Activated CD8-positive, alpha-beta T cell treated with anti-CD3 and anti-CD28 coated beads for 36 hours (primary cell): ENCODE measurements at places on chromosomes 3 and 15. TPM values are rescaled to one million over a fixed set of nuclear protein-coding genes. Genes with fewer than 3 reads are reported as not detected.
A peak's percentile ranks its signal among the peaks of the same experiment; 100 is the strongest.

Gene RYK
- total RNA-seq = 21.9 TPM

Gene CACNA2D3
- not detected for total RNA-seq

Gene KLF15
- not detected for total RNA-seq

Gene PLA2G4B
- 4.2 TPM for total RNA-seq

Gene TM4SF4
- not detected for total RNA-seq

Gene MAN2A2
- total RNA-seq = 87.7 TPM

Gene CHRNA7
- not detected for total RNA-seq

Gene PLA2G4D
- total RNA-seq = not detected

DNA sequence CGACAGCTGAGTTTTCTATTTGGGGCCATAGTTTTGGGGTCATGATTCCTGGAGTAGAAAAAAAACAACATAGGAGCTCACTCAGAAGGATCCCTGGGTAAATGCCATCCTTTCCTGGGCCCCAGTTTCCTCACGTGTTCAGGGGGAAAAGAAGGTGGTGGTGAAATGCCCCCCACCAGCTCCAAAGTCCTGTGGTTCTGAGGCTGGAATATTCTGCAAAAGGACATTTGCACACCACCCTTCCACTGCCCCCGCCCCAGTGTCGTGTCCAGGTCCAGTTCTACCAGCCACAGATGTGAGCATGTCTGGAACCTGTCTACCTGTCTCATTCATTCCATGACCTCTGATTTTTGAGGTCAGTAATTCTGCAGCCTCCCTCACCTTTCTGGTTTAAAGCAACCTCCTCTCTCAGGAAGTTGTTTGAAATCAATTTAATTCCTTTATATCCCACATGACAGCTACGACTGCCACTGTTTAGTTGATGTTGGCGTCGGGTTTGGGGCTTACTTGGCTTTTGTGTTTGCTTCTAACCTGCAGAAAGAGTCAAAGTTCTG, 82.1 kb downstream of the SMAD3 start:
- no peak for DNase-seq
- H3K27me3 ChIP-seq = no peaks in the 10 kb centered on the region
- H3K4me1 ChIP-seq = peaks cover 72% of the 10 kb centered on the region
- H3K27ac ChIP-seq = peak overlapping the region; percentile 84

- peaks cover 10% of the 10 kb centered on the region for H3K4me1 ChIP-seq
- H3K36me3 ChIP-seq = no peaks in the 10 kb centered on the region
- no peak for DNase-seq
- no peak overlapping the region for H3K27ac ChIP-seq
Observed at GRCh38 chr3:149660462-149660861, 2.6 kb upstream of the WWTR1 start.

DNA sequence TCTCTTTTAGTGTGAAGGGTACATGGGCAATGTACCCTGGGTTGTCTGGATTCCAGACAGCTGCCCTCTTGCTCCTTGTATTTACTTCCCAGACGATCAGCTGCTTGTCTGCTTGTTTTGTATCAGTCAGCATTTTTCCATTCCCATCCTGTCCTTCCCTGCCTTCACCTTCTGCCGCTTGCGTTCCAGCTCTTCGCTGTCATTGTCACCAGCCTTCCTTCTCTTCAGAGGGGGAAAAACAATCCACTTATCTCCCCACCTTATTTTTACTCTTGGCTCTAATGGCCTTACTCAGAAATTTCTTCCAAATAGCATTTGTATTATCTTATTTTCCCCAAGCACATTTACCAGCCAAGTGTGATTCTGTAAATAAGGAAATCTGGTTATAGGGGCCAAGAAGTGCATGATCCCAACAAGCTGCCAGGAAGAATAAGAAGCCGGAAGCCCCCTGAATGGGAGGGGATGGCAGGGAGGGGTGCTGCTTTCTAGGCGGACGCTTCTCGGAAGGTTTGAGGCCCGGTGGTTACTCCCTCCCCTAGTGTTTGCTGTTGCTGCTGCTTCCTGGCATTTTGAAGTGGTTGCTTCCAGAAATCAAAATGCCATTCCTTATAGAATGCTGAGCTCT, 497.6 kb downstream of the NTRK3 start:
- peaks cover 7% of the 10 kb centered on the region for H3K4me1 ChIP-seq
- H3K27me3 ChIP-seq = peaks cover 1% of the 10 kb centered on the region
- H3K36me3 ChIP-seq = no peaks in the 10 kb centered on the region
- DNase-seq = no peak
- H3K4me3 ChIP-seq = no peak overlapping the region

- H3K4me1 ChIP-seq = no peaks in the 10 kb centered on the region
- no peak overlapping the region for H3K27ac ChIP-seq
- H3K36me3 ChIP-seq = no peaks in the 10 kb centered on the region
- no peak overlapping the region for H3K4me3 ChIP-seq
- H3K27me3 ChIP-seq = peaks cover 17% of the 10 kb centered on the region
Observed at GRCh38 chr3:53375019-53375418, 27.7 kb upstream of the DCP1A start.

DNA sequence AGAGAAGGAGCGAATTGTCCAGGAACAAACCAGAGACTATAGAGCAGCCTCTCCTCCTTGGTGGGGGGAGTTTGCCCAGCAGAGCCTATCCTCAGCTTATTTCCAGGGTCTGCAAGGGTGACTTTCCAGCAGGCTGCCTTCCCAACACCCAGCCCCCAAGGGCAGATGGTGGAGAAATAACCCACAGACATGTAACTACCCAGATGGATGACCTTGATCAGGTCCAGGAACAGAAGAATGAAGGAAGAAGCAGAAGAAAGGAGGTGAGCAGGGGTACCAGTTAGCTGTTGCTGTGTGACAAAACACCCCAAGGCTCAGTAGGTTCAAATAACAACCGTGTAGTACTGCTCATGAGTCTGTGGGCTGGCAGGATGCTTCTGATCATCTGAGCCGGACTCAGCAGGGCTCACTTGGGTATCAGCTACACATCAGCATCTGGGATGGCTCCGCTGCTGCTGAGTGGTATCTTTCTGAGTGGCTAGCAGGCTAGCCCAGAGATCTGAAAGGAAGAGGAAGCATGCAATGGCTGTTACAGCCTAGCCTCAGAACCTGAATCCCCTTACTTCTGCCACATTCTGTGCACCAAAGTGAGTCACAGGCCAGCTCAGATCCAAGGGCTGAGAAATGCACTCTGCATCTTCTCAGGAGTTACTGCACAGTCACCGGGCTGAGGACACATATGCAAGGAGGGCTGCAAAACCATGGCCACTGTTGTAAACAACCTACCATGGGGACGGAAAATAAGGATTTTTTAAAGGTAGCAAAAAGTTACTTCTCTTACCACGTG, 22.2 kb upstream of the TXNRD3 start:
- no peak for DNase-seq
- peaks cover 3% of the 10 kb centered on the region for H3K4me1 ChIP-seq
- no peak overlapping the region for H3K27ac ChIP-seq
- H3K4me3 ChIP-seq = no peak overlapping the region
- H3K27me3 ChIP-seq = peaks cover 5% of the 10 kb centered on the region

GRCh38 chr3:85303156-85303555, 344.4 kb downstream of the CADM2 start:
- no peaks in the 10 kb centered on the region for H3K36me3 ChIP-seq
- no peak for DNase-seq
- H3K4me3 ChIP-seq = no peak overlapping the region
- H3K27me3 ChIP-seq = no peaks in the 10 kb centered on the region
- no peaks in the 10 kb centered on the region for H3K4me1 ChIP-seq

DNA sequence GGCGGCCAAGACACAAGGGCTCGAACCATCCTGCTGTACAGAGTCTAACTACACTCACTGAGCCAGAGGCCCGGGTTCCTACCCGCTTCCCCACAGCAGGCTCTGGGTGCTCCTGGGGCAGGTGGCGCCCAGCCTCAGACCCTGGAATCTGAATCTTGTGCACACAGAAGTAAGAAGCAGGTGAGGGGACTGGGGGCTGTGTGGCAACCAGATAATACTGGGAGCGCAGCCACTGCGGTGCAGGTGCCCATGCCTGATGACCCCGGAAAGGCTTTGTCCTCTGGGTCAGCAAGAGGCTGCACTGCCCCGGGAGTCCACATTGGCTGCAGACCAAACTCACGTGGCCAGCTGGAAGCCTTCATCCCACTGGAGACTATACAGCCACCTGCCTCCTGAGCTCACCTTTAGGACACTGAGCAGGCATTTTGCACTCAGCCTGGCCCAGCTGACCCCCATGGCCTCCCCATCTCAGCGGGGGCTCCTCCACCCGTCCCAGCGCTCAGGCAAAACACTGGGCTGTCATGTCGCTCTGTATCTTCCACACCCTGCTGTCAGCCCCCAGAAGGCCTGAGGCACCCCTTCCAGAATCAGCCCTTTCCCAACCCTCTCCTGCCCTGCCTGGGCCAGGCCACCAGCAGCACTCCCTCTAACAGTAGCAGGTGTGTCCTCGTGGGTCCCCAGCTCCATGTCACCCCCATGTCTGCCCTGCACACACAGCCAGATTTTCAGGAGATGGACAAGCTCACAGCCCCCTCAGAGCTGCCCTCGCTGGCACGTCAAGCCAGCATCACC, 101.0 kb upstream of the IQSEC1 start:
- H3K36me3 ChIP-seq = no peaks in the 10 kb centered on the region
- no peak overlapping the region for H3K27ac ChIP-seq
- no peaks in the 10 kb centered on the region for H3K4me1 ChIP-seq
- no peak overlapping the region for H3K4me3 ChIP-seq

GRCh38 chr15:92077353-92078085, 224.0 kb downstream of the SLCO3A1 start:
- H3K4me3 ChIP-seq = no peak overlapping the region
- no peaks in the 10 kb centered on the region for H3K27me3 ChIP-seq
- H3K4me1 ChIP-seq = peaks cover 14% of the 10 kb centered on the region
- no peak overlapping the region for H3K27ac ChIP-seq

- no peak overlapping the region for H3K4me3 ChIP-seq
- H3K36me3 ChIP-seq = no peaks in the 10 kb centered on the region
- H3K27ac ChIP-seq = no peak overlapping the region
- H3K4me1 ChIP-seq = no peaks in the 10 kb centered on the region
- no peaks in the 10 kb centered on the region for H3K27me3 ChIP-seq
Observed at GRCh38 chr15:85831415-85832113, 36.8 kb upstream of the KLHL25 start.

DNA sequence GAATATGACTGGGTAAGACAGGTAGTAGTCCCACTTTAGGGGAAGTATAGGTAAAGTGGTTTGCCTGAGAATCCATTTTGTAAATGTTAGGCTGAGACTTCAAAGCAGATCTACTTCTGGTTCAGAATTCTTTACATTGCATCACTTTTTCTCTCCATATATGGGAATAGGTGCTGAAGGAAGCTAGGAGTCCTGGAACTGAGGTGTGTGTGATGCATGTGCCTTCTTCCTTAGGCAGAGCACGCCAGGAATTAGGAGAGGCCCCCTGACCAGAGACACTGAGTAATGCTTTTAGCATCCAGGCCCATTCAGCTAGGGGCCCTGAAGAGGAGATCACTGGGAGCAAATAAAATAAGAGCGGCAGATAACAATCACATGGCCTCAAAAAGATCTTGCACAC, 69.2 kb upstream of the DCP1A start:
- DNase-seq = no peak
- H3K4me1 ChIP-seq = no peaks in the 10 kb centered on the region
- H3K4me3 ChIP-seq = no peak overlapping the region
- no peaks in the 10 kb centered on the region for H3K36me3 ChIP-seq
- peaks cover 3% of the 10 kb centered on the region for H3K27me3 ChIP-seq
- H3K27ac ChIP-seq = no peak overlapping the region

DNA sequence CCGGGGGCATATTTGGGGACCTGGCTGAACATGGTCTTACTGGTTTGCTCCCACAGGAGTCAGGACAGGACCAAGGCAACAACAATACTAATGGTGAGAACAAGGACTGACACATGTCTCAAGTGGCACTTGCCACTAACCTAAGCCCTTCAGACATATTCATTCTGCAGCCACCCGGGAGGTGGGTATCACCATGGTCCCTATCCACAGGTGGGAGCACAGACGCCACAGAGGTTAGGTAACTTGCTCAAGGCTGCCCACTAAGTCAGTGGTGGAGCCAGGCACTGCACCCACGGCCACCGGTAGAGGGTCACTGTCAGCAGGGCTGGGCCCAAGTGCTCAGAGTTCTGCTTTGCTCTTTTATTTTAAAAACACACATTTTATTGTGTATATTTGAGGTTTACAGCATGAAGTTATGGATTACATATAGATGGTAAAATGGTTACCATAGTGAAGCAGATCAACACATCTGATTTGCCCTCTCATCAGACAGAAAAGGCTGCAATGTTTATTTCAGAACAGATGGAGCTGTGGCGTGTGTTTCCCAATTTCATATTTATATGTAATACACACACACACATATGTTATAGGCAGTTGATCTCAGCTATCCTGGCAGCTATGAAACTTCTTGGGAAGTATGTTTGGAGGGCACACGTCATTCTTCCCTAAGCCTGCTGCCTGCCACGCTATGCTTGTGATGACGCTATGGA, 30.0 kb upstream of the SLC41A3 start:
- H3K4me1 ChIP-seq = no peaks in the 10 kb centered on the region
- no peak overlapping the region for H3K27ac ChIP-seq
- no peaks in the 10 kb centered on the region for H3K36me3 ChIP-seq
- no peaks in the 10 kb centered on the region for H3K27me3 ChIP-seq
- peak; percentile 23 for DNase-seq

GRCh38 chr3:35385271-35385670, 254.1 kb upstream of the ARPP21 start:
- H3K27me3 ChIP-seq = no peaks in the 10 kb centered on the region
- DNase-seq = no peak

- no peak overlapping the region for H3K4me3 ChIP-seq
- H3K27me3 ChIP-seq = no peaks in the 10 kb centered on the region
- no peak overlapping the region for H3K27ac ChIP-seq
- no peaks in the 10 kb centered on the region for H3K36me3 ChIP-seq
- DNase-seq = no peak
Observed at GRCh38 chr3:19644405-19644804, 289.6 kb downstream of the EFHB start.

- no peak overlapping the region for H3K4me3 ChIP-seq
- peaks cover 27% of the 10 kb centered on the region for H3K27me3 ChIP-seq
- no peaks in the 10 kb centered on the region for H3K36me3 ChIP-seq
- DNase-seq = no peak
Observed at GRCh38 chr3:11055496-11055895, 62.9 kb downstream of the SLC6A1 start.

DNA sequence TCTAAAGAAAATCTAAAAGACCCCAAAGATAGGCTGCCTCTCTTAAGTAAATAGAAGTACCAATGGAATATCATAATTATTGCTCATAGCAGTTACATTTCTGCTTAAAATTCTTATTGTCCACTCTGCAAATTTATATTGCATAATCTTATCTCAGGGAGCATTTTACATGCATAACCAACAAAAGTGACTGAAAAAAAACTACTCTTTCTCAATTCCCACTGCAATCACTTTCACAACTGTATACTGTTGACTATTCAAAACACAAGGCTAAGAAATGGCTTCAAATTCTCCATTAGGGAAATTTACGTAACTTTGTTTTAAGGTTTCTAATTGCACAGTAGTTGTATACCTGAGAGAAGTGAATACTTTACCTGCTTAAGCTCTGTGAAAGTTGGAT, 56.3 kb downstream of the HMG20A start:
- no peak overlapping the region for H3K27ac ChIP-seq
- H3K4me1 ChIP-seq = peaks cover 3% of the 10 kb centered on the region
- H3K36me3 ChIP-seq = peaks cover 27% of the 10 kb centered on the region
- no peak overlapping the region for H3K4me3 ChIP-seq
- H3K27me3 ChIP-seq = no peaks in the 10 kb centered on the region

GRCh38 chr3:136586580-136586979, 165.6 kb downstream of the STAG1 start:
- peaks cover 10% of the 10 kb centered on the region for H3K36me3 ChIP-seq
- no peak for DNase-seq
- H3K4me3 ChIP-seq = no peak overlapping the region

- no peak overlapping the region for H3K4me3 ChIP-seq
- H3K27me3 ChIP-seq = peaks cover 4% of the 10 kb centered on the region
- H3K36me3 ChIP-seq = no peaks in the 10 kb centered on the region
- H3K27ac ChIP-seq = no peak overlapping the region
- DNase-seq = no peak
- H3K4me1 ChIP-seq = no peaks in the 10 kb centered on the region
Observed at GRCh38 chr3:181921220-181921619, 209.5 kb downstream of the SOX2 start.
